Tibial nerve (tissue), 4 donors: ENCODE measurements at places on chromosomes 3 and 15.

GRCh38 chr3:113261063-113261625 lies 49.8 kb downstream of the BOC start:
- H3K36me3 ChIP-seq = no peaks in the 10 kb centered on the region
- H3K4me3 ChIP-seq = no peak overlapping the region

DNA sequence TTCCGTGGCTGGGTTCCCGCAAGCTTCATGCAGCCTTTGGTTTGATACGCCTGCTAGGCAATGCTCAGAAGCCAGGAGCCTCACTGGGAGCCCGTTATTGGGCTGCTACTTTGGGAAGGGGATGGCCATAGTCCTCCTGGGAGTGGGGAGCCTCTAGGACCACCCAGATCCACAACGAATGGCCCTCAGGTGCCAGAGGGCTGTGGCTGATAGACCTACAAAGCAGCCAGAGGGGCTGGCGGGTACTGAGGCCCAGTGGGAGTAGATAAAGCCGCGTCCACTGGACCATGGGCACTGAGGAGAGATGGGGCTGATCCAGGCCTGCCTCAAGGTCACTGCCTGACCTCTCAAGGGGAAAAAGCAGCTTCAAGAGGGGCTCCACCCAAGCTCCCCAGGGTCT lies 714 bp downstream of the GNAT1 start:
- H3K4me3 ChIP-seq = no peak overlapping the region
- H3K27me3 ChIP-seq = no peaks in the 10 kb centered on the region
- no peak overlapping the region for H3K27ac ChIP-seq

DNA sequence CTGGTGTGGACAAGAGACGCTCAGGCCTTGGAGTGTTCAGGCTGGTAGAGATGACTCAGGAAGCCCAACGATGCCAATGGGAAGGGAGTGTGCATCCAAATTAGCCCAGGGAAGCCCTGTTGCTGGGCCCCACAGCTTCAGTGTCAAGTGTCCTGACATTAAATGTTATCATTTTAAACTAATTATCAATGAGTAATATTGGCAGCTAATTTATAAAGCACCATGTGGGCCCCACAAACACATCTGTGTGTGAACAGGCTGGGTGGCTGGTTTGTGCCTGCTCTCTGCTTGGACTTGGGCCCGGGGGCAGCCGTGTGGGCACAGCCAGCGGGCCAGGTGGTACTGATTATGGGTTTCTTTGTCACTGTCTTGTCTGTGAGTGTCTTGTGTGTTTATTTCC lies 15.0 kb downstream of the FBLN2 start:
- H3K27ac ChIP-seq = no peak overlapping the region
- H3K4me3 ChIP-seq = no peak overlapping the region
- H3K4me1 ChIP-seq = peaks cover 71% of the 10 kb centered on the region
- H3K27me3 ChIP-seq = no peaks in the 10 kb centered on the region
- DNase-seq = no peak

- H3K27ac ChIP-seq = no peak overlapping the region
- no peaks in the 10 kb centered on the region for H3K27me3 ChIP-seq
- no peaks in the 10 kb centered on the region for H3K36me3 ChIP-seq
- H3K4me1 ChIP-seq = peaks cover 5% of the 10 kb centered on the region
- no peak overlapping the region for H3K4me3 ChIP-seq
These were observed 107.4 kb downstream of the ADAMTS17 start for GRCh38 chr15:100234158-100235029.

- H3K4me3 ChIP-seq = no peak overlapping the region
- H3K4me1 ChIP-seq = no peaks in the 10 kb centered on the region
- no peak overlapping the region for H3K27ac ChIP-seq
- H3K36me3 ChIP-seq = no peaks in the 10 kb centered on the region
- H3K27me3 ChIP-seq = no peaks in the 10 kb centered on the region
- no peak for DNase-seq
These were observed 62.9 kb downstream of the FNDC3B start for GRCh38 chr3:172102123-172102882.

DNA sequence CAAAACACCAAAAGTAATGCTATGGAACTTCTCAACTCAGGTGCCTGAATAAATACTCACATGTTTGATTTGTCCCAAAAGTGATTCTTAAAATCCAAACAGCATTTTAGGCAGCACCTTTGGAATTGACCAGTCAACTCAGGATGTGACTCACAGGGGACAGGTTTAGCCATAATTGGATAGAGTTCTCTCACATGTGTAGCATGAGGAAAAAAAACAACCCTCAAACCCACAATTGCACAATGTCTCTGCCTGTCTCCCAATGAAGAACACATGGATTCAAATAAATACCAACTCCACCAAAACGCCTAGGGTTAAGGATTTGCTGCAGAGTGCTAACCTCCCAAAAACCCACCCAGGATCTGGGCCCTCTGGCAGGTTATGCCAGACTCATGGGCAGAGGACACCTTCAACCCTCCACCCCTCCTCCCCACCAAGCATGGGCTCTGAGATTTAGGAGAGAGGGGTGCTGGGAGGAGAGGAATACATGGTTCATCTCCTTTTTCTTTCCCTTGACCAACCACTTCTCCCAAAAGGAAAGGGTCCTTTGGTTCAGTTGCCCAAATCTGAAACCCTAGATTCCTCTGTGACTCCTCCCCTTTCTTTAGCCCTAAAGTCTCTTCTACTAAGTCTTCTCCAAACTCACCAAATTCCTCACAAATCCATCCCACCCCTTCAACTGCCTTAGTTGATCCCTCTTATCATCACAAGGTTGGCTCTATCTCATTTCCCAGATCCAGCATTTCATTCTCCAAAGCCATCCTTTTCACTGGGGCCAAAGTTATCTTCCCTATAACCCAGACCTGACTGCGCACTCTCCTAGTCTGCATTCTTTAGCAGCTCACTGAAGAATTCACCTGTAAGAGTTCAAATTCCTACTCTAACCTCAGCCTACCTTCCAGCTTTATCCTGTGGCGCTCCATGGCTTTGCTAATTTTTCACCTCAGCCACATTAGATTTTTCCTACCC lies 7.7 kb downstream of the RYK start:
- H3K27ac ChIP-seq = peak overlapping the region; percentile 40
- DNase-seq = peak; percentile 18
- H3K27me3 ChIP-seq = no peaks in the 10 kb centered on the region
- H3K4me3 ChIP-seq = no peak overlapping the region
- no peaks in the 10 kb centered on the region for H3K36me3 ChIP-seq
- no peaks in the 10 kb centered on the region for H3K4me1 ChIP-seq

DNA sequence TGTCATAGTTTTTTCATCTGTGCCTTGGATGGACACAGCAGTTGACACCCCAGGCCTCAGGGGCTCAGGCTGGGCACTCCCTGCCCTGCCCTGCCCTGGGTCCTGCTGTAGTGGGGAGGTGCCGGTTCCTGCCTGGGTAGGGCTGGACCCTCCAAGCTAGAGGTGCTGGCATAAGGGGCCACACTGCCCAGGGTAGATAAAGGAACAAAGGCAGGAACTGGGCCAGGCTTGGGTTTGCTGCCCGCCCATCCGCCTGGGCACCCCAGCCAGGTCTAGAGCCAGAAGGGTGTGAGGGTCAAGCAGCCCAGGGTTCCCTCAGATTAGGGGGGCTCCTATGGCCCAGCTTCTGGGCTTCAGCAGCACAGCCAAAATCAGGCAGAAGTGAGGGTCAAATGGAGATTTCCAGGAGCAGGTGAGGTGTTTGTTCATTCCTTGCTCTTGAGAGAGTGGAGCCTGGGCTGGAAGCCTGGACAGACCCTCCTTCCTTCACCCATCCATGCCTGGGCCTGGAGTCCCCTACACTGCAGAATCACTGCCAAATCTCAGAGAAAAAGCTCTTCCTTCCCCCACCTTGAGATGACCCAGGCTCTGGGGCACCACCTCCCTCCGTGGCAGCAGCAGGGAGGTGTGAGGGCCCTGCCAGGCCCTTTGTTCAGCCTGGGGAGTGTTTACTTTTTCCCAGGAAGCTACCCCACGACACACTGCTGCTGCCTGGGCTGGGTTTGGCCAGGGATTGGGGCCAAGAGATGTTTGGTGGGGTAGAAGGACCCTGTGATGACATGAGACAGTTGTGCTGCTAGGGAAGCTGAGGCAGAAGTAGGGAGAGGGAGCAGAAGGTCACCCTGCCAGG lies 7.1 kb downstream of the SEMA3F start:
- H3K4me1 ChIP-seq = no peaks in the 10 kb centered on the region
- H3K36me3 ChIP-seq = no peaks in the 10 kb centered on the region
- no peak overlapping the region for H3K4me3 ChIP-seq
- no peak overlapping the region for H3K27ac ChIP-seq

DNA sequence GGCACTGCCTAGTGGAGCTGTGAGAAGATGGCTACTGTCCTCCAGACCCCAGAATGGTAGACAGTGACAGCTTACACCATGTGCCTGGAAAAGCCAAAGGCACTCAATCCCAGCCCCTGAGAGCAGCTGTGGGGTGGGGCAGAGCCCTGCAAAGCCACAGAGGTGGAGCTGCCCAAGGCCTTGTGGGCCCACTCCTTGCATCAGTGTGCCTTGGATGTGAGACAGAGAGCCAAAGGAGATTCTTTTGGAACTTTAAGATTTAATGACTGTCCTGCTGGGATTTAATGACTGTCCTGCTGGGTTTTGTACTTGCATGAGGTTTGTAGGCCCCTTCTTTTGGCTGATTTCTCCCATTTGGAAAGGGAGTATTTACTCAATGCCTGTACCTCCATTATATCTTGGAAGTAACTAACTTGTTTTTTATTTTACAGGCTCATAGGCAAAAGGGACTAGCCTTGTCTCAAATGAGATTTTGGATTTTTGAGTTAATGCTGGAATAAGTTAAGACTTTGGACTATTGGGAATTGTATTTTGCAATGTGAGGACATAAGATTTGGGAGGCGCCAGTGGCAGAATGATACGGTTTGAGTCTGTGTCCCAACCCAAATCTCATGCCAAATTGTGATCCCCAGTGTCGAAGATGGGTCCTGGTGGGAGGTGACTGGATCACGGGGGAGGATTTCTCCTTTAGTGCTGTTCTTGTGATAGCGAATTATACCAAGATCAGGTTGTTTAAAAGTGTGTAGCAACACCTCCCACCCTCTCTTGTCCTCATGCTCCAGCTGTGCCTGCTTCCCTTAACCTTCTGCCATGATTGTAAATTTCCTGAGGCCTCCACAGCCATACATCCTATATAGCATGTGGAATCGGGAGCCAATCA lies 80.4 kb downstream of the MYO5A start:
- no peaks in the 10 kb centered on the region for H3K36me3 ChIP-seq
- H3K4me1 ChIP-seq = peaks cover 20% of the 10 kb centered on the region

- H3K4me1 ChIP-seq = peaks cover 29% of the 10 kb centered on the region
- H3K27ac ChIP-seq = no peak overlapping the region
- no peaks in the 10 kb centered on the region for H3K27me3 ChIP-seq
These were observed 4.2 kb downstream of the SMAD6 start for GRCh38 chr15:66706225-66706732.

DNA sequence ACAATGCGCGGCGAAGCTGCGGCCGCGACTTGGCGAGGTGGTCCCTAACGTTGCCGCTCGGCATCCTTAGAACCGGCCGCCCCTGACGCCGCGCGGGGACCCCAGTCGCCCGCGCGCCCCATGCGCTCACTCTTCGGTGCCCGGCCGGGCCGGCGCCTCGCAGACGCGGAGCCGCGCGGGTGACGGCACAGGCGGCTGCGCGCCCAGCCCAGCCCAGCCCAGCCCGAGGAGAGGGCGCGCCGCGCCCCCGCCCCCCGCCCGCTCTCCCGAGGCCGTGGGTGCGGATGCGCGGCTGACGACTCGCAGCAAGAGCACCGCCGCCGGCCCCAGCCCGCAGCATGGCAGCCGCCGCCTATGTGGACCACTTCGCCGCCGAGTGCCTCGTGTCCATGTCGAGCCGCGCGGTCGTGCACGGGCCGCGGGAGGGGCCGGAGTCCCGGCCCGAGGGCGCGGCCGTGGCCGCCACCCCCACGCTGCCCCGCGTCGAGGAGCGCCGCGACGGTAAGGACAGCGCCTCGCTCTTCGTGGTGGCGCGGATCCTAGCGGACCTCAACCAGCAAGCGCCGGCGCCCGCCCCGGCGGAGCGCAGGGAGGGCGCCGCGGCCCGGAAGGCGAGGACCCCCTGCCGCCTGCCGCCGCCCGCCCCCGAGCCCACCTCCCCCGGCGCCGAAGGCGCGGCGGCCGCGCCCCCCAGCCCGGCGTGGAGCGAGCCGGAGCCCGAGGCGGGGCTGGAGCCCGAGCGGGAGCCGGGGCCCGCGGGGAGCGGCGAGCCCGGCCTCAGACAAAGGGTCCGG lies 437 bp downstream of the KLF13 start:
- no peaks in the 10 kb centered on the region for H3K27me3 ChIP-seq
- H3K4me1 ChIP-seq = peaks cover 34% of the 10 kb centered on the region
- H3K27ac ChIP-seq = peak overlapping the region; percentile 96
- peak; percentile 45 for DNase-seq
- H3K4me3 ChIP-seq = peak overlapping the region; percentile 61

- H3K36me3 ChIP-seq = no peaks in the 10 kb centered on the region
- H3K27ac ChIP-seq = no peak overlapping the region
- no peaks in the 10 kb centered on the region for H3K4me1 ChIP-seq
These were observed 5.9 kb upstream of the DNASE1L3 start for GRCh38 chr3:58216496-58217195.

- no peak for DNase-seq
- H3K27me3 ChIP-seq = no peaks in the 10 kb centered on the region
- H3K4me1 ChIP-seq = no peaks in the 10 kb centered on the region
- no peak overlapping the region for H3K4me3 ChIP-seq
- H3K36me3 ChIP-seq = no peaks in the 10 kb centered on the region
- H3K27ac ChIP-seq = no peak overlapping the region
These were observed 63.1 kb downstream of the POLQ start for GRCh38 chr3:121482660-121483059.

GRCh38 chr15:70835415-70835814 lies 18.5 kb downstream of the LARP6 start:
- H3K36me3 ChIP-seq = peaks cover 54% of the 10 kb centered on the region
- peak; percentile 83 for DNase-seq
- no peak overlapping the region for H3K4me3 ChIP-seq
- H3K4me1 ChIP-seq = no peaks in the 10 kb centered on the region
- peak overlapping the region; percentile 41 for H3K27ac ChIP-seq
